Right ventricle myocardium superior (tissue), 1 donor: ENCODE measurements at places on chromosomes 16 and 17. TPM values are rescaled to one million over a fixed set of nuclear protein-coding genes. Genes with fewer than 3 reads are reported as not detected.
A peak's percentile ranks its signal among the peaks of the same experiment; 100 is the strongest.

DNA sequence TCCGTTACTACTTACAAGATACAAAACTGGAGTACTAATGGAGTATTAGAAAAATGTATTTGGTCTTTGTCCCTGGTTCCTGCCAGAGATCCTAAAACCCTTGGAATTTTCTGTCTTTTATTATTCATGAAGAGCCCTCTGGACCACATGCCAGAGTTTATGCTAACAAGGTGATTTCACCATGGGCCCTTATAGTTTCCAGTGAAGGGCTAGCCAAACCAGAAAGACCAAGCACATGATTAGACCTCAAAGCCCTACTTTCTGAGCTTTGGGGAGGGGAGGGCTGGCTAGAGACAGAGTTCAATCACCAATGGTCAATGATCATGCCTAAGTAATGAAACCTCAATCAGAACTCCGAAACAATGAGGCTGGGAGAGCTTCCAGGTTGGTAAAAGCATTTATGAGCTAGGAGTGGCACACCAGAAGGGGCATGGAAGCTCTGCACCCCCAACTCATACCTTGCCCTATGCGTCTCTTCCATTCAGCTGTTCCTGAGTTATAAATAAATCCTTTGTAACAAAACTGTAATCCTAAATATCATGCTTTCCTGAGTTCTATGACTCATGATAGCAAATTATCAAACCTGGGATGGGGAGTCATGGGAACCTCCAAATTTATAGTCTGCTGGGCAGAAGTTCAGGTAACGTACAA lies 10.4 kb downstream of the DCUN1D3 start:
- DNase-seq, result no peak

DNA sequence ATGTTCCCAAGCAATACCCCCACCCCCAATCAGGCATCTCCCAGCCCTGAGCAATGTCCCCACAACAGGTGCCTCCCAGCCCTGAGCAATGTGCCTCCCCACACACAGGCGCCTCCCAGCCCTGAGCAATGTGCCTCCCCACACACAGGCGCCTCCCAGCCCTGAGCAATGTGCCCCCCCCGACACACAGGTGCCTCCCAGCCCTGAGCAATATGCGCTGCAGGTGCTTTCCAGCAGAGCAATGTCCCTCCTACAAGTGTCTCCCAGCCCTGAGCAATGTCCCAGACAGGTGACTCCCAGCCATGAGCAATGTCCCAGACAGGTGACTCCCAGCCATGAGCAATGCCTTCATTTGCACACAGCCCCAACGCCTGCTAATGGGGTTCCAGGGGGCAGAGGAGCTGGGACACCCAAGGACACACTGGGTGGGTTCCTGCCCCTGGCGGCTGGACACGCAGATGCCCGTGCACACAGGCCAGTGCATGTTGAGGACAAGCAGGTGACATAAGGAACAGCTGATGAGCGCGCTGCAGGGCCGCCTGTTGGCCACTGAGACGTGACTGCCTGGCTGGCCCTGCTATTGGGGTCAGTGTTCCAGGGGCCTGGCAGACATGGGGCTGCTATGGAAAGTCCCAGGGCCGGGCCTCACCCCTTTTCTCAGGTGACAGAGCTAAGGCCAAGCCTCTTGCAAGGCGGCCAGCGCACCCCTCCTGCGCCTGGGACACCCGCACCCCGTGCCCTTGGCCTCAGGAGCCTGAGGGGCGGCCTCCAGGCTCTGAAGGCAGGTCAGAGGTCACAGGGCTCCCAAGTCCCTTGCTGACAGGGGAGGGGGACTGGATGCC lies 26.9 kb upstream of the PABPN1L start:
- no peak for DNase-seq

DNA sequence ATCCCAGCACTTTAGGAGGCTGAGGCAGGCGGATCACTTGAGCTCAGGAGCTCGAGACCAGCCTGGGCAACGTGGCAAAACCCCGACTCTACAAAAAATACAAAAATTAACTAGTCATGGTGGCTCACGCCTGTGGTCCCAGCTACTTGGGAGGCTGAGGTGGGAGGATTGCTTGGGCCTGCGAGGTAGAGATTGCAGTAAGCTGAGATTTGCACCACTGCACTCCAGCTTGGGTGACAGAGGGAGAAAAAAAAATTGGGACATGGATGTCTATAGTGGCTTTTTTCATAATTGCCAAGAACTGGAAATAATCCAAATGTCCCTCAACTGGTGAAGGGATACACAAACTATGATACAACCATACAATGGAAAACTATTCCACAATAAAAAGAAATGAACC lies 28.6 kb downstream of the OSBPL7 start:
- DNase-seq, result no peak

DNA sequence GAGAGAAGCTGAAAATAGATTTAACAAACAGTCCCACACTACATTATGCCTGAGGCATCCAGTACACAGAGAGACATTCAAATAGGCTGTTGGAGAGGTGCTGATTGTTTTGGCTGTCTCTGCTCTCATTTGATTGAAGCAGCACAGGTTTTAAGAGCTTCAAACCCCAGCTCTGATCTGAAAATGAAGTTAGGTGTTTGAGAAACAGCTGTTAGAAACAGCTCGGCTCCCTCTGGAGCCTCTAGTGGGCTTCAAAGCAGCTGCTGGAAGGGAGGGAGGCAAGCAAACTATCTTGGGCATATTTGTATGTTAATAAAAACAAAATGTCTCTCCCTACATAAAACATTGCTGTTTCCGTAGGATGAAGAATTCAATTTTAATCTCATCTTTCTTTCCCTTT lies 607.3 kb upstream of the GOT2 start:
- no peak for DNase-seq

- DNase-seq, result no peak
Observed at GRCh38 chr17:47199627-47200324, 9.4 kb upstream of the MYL4 start.

DNA sequence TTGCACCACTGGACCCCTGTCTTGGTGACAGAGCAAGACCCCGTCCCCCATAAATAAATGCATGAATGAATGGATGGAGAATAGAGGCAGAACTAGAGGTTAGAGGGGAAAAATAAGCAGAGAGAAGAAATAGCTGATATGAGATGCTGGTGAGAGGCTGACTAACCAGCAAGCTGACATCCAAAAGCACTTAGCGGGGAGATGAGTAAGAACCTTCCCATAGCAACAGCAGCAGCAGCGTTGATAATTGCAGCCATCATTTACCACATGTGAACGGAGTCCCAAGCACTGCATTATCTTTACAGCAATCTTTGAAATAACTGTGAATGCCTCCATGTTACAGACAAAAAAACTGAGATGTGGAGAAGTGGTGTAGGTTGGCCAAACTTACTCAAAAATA lies 777.3 kb upstream of the EEF2KMT start:
- no peak for DNase-seq

DNA sequence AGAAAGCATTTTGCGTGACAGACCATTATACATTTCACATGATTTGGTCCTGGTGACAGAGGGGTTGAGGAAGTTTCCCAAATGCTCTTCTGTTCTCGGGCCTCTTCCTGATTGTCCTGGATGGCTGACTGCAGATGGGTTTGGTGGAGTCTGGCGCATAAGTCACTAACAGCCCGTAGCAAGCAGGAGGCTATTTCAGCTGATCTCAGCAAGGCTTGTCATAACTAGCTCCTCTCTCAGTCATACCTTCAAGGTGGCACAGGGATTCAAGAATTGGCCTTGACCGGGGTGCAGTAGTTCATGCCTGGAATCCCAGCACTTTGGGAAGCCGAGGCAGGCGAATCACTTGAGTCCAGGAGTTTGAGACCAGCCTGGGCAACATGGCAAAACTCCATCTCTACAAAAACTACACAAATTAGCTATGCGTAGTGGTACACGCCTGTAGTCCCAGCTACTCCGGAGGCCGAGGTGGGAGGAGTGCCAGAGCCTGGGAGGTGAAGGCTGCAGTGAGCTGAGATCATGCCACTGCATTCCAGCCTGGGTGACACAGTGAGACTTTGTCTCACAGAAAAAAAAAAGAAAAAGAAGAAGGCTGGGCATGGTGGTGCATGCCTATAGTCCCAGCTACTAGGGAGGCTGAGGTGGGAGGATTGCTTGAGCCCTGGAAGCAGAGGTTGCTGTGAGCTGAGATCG lies 68.9 kb upstream of the HAS3 start:
- DNase-seq, result no peak

- no peak for DNase-seq
Observed at GRCh38 chr17:64964796-64965195, 45.5 kb upstream of the LRRC37A3 start.

- peak; percentile 79 for DNase-seq
Observed at GRCh38 chr17:44350733-44351226, 5.7 kb downstream of the GRN start.

DNA sequence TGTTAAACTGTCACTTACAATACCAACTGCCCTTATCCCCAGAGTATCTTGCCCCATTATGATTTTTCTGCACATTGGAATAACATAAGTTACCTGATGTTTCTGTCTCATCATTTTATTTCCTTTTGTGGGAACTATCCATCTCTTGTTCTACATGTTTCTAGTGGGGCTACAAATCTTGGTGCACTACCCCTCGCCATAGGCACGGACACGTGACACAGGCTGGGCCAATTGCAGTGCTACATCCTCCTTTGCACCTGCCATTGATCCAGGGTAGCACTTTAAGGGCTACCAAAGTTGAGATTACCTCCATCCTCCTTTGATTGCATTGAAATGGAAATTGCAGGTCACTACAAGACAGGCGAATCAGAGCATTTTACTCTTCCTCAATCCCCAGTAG lies 14.2 kb upstream of the SYT17 start:
- DNase-seq, result no peak

DNA sequence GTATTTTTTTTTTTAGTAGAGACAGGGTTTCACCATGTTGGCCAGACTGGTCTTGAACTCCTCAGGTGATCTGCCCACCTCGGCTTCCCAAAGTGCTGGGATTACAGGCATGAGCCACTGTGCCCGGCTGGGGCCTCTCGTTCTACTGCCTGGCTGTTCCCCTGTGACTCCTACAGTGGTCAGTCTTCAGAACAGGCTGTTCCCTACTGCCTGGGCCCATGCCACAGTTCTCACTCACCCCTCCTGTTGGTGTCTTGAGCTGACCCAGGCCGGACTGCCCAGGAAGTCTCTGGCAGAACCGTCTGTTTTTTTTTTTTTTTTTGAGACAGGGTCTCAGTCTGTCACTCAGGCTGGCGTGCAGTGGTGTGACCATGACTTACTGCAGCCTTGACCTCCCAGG lies 3.3 kb downstream of the CDK3 start:
- peak; percentile 48 for DNase-seq

GRCh38 chr16:27759301-27759871 lies 209.4 kb downstream of the KATNIP start:
- no peak for DNase-seq

GRCh38 chr17:81455387-81455786 lies 57.2 kb downstream of the ACTG1 start:
- no peak for DNase-seq

DNA sequence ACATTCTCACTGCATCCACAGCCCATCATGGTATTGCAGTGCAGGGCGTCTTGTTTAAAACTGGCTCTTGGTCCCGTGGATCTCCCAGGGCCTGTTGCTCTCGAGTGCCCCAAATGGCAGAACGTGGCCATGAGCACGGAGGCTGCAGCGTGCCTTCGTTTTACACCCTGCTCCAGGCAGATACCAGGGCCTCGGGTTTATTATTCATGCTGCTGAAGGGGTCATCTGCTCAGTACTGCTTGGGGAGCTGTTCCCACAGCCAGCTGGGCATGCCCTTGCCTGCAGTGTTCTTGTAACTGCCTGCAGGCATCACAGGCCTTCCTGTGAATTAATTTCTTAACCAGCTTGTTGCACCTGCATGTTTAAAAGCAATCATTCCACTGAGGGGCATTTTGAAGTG lies 129.7 kb upstream of the CHMP6 start:
- DNase-seq, result no peak

GRCh38 chr16:56939801-56940200 lies 7.9 kb downstream of the HERPUD1 start:
- DNase-seq, result no peak

- DNase-seq, result no peak
Observed at GRCh38 chr17:51995797-51996403, 162.6 kb downstream of the CA10 start.

DNA sequence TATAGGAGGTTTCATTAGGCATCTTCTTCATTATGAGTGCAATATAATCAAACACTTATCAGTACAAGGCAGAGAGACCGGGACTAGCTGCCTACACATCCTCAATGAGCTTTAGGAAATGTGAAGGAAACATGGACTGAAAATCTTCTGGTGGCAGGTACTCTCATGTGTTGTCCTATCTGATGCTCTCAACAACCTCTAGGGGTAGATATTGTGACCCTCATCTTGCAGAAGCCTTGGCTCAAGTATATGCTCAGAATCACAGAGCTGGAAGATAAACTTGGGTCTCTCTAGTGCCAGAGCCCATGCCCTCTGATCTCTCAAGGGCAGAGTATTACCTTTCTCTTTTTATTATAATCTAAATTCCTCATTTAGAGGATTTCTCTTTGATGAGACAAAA lies 181.6 kb upstream of the C17orf78 start:
- DNase-seq, result no peak

GRCh38 chr16:12600536-12601256 lies 203.0 kb downstream of the CPPED1 start:
- no peak for DNase-seq

DNA sequence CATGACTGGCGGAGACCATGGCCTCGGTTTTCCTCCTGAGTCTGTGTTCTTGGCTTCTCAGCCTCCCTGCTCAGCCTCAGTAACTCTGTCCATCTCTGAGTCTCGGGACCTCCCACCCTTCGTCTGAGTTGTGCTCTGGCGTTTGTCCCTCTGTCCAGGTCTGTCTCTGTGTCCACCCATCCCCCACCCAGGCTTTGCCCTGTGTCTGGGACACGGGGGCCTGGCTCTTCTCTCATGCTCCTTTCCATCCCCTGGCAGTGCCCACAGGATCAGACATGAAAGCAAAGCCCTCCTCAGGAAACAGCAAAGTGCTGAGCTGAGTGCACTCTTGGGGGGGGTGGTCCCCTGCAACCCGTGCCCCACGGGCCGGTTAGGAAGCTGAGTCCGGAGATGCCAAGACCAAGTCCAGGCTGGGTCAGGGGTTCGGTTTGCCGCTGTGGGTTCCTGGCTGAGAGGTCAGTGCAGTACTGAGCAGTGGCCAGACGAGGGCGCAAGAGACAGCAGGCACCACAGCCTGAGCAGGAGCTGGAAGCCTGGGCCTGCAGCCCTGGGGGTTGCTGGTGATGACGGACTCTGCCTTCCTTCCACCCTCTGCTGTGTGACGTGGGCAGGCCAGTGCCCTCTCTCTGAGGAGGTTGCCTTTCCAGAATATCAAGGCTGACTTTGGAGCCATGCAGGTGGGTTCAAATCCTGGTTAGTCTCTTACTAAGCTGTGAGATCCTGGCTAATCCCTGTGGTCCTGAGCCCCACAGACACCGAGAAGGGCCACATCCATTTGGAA lies 2.5 kb downstream of the P2RX1 start:
- peak; percentile 89 for DNase-seq

- no peak for DNase-seq
Observed at GRCh38 chr17:37604556-37604955, 4.7 kb downstream of the SYNRG start.

Gene RASD1
- 39.8 TPM for total RNA-seq

Gene IL34
- 1.6 TPM for total RNA-seq

Gene PPM1D
- total RNA-seq, result 7.8 TPM

Gene PTX4
- total RNA-seq, result 0.16 TPM

Gene CD2BP2
- 34.1 TPM for total RNA-seq

Gene PRSS8
- not detected for total RNA-seq

Gene MEFV
- 0.78 TPM for total RNA-seq

Gene CLEC18B
- 0.32 TPM for total RNA-seq

Gene TMEM98
- total RNA-seq, result 10.0 TPM

Gene HOXB6
- 0.78 TPM for total RNA-seq

Gene KRTAP2-2
- total RNA-seq, result not detected
